ENCODE measurements at places on chromosomes 1 and 21.
A peak's percentile ranks its signal among the peaks of the same experiment; 100 is the strongest.

- DNase-seq = peak; percentile 11
Observed at GRCh38 chr1:204461331-204462228, 33.0 kb downstream of the PIK3C2B start.

DNA sequence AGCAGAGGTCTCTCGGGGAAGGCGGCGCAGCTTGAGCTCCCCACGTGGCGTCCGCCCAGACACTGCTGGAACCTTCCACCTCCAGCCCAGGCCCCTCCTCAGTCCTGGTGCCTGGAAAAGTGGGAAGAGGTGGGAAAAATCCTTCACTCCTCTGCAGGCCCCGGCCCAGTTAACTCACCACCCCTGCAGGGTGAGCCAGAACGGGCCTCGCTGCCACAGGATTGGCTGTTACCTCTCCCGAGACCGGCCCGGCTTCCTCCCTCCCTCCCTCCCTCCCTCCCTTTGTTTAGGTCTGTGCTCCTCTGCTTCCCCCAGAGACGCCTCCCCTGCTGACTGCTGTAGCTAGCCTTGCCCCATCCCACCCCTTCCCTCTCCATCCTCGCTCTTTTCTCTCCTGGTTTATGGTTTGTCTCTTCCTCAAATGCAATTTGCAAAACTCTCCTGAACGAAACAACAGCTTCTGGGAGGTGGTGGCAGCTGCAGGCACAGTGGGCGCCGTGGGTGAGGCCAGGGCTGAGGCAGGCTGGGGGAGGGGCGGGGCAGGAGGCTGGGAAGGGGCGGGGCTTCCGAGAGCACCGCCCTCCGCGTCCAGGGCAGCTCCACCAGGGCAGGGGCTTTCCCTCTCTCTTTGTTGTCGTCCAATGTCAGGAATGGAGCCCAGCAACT lies 6.5 kb downstream of the CAPN9 start:
- DNase-seq = no peak

GRCh38 chr21:38134084-38134873 lies 122.5 kb upstream of the KCNJ15 start:
- DNase-seq = no peak

- peak; percentile 47 for DNase-seq
Observed at GRCh38 chr1:51236531-51237350, 668 bp downstream of the RNF11 start.
